Activated T-helper 9 cell treated with anti-CD3 and anti-CD28 coated beads, Interleukin-2, amount 50 U/mL, for 16 hours (primary cell): ENCODE measurements at places on chromosomes 5 and 9.
A peak's percentile ranks its signal among the peaks of the same experiment; 100 is the strongest.

- no peak for DNase-seq
Measured at GRCh38 chr5:74094096-74094781, 468.2 kb downstream of the ARHGEF28 start.

GRCh38 chr5:132296412-132297016, 2.3 kb downstream of the SLC22A4 start:
- no peak for DNase-seq

DNA sequence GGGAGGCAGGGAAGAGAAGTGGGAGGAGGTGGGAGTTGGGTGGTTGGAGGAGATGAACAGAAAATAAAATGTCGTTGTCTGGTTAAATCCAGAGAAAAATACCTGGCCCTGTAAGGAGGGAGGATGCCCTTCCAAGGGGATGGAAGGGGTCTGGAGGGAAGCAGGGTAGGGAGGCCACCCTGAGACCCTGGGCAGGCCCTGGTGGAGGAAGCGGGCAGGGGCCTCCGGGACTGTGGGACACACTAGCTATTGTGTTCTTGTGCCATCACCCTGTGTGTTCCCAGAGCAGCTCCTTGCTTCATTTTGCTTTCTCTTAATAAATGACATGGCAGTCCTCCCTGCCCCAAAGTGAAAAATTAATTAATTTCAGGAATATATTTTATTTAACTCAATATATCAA, 11.8 kb upstream of the CD180 start:
- DNase-seq: no peak

DNA sequence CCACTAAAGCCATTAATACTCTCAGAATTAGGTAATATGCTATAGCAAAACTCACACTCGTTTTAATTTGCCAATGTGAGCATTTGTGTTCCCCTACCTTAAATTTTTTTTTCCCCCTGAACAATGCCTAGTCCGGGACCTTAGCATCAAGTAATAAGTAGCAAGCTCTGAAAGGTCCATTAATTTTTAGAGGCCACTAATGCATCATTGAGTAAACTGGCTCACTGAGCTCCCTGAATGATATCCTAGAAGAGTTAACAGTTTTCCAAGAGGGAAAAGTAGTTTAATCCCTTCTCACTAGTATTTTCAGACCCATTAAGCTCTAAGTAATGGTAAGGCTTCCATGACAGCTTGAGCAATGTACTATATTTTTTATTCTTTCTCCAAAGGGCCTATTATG, 242.2 kb downstream of the MAT2B start:
- no peak for DNase-seq

GRCh38 chr9:93096131-93096802, at the start of gene CARD19:
Gene CARD19, plus strand, starts transcription at chr9:93096217. Its CDS starts 129 bp downstream, at chr9:93096346.
- DNase-seq: peak; percentile 42

DNA sequence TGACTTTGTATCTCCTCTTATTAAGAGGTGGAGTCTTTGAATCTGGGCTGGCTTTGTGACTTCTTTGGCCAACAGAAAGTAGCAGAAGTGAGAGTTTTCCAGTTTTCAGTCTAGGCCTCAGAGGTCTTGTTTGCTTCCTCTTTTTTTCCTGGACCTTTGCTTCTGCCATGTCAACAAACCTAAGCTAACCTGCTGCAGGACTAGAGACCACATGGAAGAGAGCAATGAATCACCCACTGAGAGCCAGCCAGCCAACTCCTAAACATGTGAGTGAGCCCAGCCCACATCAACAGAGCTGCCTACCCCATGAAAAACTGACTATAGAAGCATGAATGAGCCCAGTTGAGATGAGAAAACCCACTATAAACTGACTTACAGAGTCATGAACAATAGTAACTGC, 29.9 kb downstream of the MRPL22 start:
- no peak for DNase-seq

DNA sequence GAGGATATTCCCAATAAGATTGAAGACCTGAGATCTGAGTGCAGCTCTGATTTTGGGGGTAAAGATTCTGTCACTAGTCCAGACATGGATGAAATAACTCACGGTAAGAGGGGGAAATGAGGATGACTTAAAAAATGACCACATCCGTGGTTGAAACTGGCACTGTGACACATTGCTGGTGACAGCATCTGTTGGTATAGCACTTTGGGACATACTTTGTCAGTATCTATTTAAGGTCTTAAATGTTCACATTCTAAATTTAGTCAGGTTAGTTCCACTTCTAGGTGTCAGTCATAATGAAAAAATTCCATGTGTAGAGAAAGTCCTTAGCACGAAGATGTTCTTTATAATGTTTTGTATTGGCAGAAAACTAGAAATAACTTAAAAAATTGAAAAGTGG, 70.9 kb downstream of the GAPVD1 start:
- no peak for DNase-seq

- no peak for DNase-seq
Measured at GRCh38 chr5:40651201-40651600, 28.5 kb upstream of the PTGER4 start.

- no peak for DNase-seq
Measured at GRCh38 chr9:33125871-33126823, 41.0 kb downstream of the B4GALT1 start.

DNA sequence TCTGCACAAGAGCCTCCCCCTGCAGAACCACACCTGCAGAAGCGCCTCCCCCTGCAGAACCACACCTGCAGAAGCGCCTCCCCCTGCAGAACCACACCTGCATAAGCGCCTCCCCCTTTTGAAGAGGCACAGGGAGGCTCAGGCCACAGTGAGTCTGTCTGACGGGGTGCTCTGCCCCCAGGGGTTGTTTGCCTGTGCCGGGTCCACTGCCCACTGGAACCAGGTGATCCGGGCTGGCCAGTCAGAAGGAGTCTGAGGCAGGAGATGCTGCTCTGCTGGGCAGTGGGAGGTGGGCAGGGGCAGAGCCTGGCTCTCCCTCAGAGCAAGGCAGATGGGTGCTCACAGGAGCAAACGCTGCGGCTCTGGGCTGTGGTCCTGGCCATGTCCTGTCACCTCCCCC, 60.8 kb upstream of the RNU6ATAC start:
- no peak for DNase-seq

DNA sequence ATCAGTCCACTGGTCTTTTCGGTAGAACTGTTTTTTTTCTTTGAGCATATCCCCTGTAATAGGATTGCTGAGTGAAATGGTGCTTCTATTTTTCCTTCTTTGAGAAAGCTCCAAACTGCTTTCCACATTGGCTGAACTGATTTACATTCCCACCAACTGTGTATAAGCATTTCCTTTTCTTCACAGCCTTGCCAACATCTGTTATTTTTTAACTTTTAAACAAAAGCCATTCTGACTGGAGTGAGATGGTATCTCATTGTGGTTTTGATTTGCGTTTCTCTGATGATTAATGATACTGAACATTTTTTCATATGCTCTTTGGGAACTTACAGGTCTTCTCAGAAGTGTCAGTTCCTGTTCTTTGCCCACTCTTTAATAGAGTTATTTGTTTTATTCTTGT, 764.7 kb downstream of the MTRR start:
- DNase-seq: no peak

GRCh38 chr9:89398621-89399020, 80.3 kb downstream of the SECISBP2 start:
- DNase-seq: no peak

- DNase-seq: no peak
Measured at GRCh38 chr5:127875235-127876021, 172.2 kb downstream of the CCDC192 start.

- DNase-seq: no peak
Measured at GRCh38 chr9:115411993-115412452, 294.1 kb upstream of the TNC start.

- no peak for DNase-seq
Measured at GRCh38 chr9:95754533-95755420, 120.7 kb upstream of the ERCC6L2 start.

- DNase-seq: no peak
Measured at GRCh38 chr9:68480807-68481206, 59.9 kb downstream of the TMEM252 start.

DNA sequence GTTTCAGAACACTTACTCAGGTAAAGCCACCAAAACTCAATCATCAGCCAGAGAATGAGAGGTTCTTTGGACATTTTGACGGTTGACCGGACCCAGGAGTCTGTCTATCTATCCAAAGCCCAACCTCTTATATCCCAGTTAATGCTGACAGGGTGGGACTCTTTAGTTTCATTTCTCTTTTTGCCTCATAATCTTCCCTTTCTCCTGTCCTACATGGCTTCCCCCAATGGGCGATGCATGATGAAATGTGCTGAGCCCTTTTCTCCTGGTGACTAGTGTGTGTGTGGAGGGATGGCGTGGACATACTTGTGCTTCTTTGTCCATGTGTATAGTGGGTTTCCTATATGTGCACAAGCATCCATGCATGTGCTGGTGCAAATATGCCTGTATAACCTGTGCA, at the start of gene TIMD4:
TSS of gene TIMD4 (minus strand) at position 102 of the 400 bp plus-strand sequence. CDS start at position 74, 28 bp downstream.
- DNase-seq: no peak

DNA sequence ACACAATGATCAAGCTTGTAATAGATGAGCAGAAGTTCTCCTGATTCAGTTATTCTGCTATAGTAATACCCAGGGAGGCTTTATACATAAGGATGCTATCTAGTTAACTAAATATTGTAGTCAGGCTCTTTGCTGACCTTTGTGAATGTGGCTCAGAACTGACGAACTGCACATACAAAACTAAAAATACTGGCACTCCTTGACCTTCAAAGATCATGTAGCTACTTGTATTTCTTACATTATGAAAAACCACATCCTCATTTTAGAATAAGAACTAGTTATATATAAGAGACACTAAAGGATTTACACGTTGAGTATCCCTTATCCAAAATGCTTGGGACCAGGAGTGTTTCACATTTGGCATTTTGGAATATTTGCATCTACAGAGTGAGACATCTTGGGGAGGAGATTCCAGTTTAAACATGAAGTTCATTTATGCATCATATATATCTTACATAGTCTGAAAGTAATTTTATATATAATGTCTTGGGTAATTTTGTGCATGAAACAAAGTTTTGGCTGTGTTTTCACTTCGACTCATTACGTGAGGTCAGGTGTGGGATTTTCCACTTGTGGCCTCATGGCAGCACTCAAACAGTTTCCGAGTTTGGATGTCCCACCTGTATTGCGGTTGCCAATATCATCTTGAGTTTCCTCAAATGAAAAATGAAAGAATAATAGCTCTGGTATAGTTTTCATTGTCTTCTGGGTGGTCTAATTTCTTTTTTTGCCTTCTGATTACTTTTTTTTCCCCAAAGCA, 58.4 kb upstream of the FBXL7 start:
- no peak for DNase-seq

GRCh38 chr9:106875529-106875928, 12.6 kb downstream of the ZNF462 start:
- DNase-seq: no peak

DNA sequence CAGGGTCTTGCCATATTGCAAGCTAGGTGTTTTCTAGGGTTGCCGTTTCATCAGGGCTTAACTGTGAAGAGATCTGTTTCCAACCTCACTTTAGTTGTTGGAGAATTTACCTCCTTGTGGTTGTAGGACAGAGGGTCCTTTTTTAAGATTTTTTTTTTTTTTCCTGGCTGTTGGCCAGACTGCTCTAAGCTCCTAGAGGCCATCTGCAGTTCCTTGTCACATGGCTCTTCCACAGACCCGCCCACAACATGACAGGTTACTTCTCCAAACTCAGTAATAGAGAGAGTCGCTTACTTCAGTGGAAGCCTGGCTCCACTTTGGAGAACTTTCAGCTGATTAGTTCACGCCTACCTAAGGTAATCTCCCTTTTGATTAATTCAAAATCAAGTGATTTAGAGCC, 543.7 kb downstream of the DMRTA1 start:
- no peak for DNase-seq

DNA sequence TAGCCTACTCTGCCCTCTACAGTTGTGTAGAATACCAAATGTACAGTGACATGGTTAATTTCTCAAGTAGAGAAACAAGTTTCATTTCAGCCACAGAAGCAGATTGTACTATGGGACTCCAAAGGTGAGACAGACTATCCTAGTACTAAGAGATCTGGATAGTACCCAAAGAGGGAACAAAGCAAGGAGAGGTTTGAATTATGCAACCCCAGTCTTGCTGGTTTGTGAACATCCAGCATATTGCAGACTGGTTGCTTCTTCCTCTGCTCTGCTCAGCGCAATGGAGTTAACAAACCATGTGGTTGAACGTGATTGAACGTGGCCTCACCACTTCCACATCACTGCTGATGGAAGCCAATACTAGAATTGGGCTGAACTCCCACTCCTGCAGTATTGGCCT, 43.3 kb upstream of the ALDOB start:
- no peak for DNase-seq

DNA sequence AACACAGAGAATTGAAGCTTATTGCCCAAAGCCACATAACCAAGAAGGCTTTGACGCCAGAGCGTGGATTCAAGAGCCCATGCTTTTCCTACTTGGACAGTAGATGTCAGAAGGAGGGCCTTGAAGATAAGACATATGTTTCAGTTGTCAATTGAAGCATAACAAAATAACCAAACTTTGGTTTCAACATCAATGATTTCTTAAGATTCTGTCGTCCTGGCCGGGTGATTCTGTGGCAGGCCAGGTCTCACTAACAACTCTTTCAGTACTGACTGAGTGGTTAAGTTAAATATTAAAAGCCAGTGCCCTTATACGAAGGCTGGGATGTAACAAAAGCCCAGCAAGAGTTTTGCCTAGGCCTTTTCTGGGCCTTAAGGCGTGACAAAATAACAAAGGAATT, 94.0 kb downstream of the RCL1 start:
- no peak for DNase-seq

- DNase-seq: no peak
Measured at GRCh38 chr9:93054758-93055704, 3.5 kb upstream of the SUSD3 start.

GRCh38 chr5:180341595-180341994, 11.5 kb downstream of the GFPT2 start:
- DNase-seq: no peak

DNA sequence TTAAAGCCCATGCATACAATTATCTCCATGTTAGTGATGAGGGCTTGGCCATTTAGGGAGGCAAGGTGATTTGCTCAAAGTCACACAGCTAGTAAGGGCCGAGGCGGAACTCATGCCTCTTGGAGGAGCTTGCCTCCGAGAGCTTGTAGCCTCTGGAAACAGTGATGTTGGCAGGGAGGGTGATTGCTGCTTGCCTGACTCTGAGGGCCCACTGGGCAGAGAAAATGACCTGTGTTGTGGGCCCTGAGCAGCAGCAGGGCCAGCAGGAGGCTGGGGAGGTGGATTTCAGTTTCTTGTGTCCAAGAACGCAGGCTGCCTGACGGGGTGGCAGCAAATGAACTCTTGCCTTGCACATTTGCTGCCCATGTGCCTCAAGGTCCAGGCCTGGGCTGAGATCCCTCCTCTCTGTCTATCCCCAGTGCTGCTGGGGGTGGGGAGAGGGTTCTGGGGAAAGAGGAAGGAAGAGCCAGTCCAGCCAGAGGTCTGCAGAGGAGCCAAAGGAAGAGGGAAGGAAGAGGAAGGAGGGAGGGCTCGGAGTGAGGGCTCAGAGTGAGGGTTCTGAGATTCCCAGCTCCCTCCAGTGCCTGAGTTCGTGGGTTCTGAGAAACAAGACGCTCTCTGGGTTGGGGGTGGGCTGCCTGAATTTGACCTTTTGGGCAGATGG, 16.2 kb upstream of the PTGS1 start:
- no peak for DNase-seq

DNA sequence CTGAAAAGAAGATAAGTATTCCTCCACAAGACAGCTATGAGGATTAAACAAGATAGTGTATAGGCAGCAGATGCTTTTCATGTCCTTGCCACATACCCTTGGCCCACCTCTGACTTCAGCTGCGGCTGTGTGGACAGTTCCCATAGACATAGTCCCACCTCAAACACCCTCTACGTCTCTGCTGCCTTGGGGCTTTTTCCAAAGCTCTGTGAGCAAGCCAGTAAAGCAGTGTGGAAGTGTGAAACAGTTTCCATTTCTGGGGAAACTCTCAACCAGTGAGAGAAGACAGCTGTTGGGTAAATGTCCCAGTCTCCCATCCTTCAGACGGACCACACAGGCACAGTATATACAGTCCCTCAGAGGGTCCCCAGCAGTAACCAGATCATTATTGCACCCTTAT, 125.5 kb downstream of the CDK5RAP2 start:
- no peak for DNase-seq
